ENCODE measurements at places on chromosomes 1 and 21.

DNA sequence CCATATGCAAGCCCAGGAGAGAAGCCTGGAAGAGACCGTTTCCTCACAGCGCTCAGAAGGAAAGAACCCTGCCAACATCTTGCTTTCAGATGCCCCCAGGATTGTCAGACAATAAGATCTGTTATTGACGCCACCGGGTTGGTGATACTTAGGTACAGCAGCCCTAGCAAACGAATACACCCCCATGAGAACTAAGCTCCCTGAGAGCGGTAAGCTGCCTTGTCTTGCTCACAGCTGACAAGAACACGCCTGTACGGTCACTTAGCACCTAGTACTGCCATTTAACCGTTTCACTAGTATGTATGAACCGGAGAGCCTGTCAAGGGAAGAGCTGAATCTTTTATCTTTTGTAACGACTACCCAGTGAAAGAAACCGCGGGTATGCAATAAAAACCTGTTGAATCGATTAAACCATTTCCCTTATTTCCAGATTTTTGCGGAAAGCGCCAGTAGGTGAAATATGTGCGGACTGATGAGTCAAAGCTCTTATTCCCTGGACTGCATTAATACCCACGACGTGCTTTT is 619 bp upstream of the ZBTB8B start:
- peak; percentile 16 for DNase-seq

DNA sequence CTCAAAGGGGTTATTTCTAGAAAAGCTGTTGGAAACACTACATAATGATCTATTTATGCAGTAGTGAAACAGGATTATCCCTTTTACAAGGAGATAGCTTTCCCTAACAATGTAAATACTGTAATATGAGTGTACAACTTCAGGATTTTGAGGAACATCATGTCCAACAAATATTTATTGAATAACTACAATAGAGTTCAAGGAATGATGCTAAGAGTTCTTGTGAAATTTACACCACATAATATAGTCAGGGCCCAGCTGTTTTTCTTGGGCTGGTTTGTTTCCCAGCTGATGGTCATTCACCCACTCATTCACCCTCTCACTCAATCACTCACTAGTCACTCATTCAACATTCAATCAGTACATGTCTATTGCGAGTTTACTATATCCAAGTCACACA is 12.3 kb upstream of the LYPLAL1 start:
- no peak for DNase-seq

DNA sequence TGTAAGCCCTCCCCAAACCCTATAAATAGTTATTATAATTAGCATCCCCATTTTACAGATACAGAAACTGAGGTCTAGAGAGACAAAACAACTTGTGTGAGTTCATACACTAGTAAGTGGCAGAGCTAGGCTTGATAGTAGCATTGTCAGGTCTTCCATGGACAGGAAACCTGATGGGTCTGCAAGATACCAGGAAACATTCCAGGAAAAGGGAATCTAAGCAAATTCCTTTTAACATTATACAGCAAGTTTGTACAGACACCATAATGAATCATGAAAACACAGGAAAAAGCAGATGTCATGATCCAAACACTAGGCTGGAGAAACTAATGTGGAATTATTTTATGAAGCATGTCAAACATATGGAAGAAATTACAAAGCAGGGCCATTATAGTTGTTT is 89.1 kb upstream of the KCNK2 start:
- DNase-seq = no peak

DNA sequence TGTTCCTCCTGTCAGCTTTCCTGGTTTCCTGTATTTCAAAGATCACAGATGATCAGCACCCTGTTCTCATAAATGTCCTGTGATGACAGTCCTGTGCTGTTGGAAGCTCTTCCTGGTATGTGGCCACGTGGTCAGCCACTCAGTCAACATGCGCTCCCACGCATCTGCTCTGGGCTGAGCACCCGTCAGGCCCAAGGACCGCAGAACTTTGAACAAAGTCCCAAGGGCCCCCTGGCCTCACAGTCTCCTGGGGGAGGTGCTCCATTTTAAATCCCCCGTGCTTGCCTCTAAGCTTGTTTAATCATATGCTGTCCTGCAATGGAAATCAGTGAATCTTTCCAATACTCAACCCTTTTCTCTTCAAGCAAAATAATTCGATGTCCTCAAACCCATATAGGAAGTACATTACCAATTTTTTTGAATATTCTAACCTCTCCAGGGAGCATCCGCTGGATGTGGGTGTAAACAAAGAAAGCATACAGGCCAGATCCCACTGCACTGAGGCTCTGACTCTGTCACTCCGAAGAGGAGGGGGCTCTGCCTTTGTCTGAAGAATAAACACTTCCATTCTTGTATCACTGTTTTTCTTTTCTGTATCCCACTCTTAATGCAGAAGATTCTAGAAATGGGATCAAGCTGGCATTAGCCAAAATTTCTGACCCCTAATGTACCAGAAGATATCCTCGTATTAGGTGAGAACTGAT is 250.3 kb downstream of the SDCCAG8 start:
- no peak for DNase-seq

DNA sequence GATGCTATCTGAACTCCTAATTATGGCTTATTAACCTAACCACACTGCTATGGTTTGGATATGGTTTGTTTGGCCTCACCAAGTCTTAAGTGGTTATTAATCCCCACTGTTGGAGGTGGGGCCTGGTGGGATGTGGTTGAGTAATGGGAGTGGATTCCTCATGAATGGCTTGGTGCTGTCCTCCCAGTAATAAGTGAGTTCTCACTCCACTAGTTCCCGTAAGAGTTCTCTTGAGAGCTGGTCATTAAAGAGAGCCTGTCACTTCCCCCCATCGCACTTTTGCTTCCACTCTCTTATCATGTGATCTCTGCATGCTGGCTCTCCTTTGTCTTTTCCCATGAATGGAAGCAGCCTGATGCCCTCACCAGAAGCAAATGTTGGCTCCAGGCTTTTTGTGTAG is 328.8 kb downstream of the PLA2G4A start:
- DNase-seq = no peak

GRCh38 chr21:36796070-36796469 is 97.2 kb downstream of the SIM2 start:
- DNase-seq = no peak

DNA sequence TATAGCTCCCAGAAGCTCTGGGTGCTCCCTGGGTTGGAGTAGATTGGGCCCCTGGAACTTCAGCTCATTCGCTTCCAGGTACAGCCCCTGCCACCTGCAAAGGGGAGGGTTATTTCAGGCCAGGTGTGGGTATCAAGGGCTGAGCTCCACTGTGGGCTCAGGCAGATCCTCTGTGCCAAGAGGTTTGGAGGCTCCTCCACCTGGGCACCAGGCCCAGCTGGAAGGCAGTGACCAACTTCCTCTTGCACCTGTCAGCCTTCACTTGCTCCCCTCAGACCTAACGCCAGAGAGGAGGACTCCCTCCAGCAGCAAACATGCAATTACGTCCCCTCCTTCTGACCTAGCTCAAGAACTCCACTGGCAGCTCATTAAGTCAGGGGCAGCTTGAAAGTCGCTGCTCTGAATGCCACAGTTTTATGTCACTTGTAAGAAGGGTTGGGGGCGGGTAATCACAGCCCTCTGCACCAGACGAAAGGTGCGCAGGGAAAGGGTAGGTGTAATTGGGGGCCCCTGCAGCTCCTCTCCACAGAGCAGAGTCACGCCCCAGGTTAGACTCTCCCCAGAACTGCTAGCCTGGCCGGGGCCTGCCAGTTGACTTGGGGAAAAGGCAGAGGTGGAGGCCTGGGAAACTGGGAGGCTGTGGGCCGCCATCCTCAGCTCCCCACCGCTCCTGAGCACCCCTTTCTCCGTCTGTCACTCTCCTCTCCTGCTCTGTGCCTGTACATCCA is 125.0 kb upstream of the TMPRSS2 start:
- DNase-seq = no peak

DNA sequence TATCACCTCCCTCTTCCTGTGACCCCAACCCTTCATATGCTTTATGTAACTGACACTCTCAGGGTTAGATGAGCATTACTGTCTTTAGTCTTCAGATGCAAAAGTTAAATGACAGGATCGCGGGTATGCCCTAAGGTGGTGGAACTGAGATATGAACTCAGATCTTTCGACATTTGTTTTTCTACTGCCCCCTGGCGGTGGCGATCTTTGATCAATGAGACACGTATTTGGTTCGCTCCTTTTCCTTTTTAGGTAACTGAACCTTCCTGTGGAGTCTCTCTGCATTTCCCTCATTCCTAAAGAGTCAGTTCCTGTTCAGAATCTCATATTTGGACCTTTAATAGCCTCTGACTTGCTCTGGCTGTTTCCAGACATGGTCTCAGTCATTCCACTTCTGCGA is 47.8 kb upstream of the ZP4 start:
- DNase-seq = no peak

DNA sequence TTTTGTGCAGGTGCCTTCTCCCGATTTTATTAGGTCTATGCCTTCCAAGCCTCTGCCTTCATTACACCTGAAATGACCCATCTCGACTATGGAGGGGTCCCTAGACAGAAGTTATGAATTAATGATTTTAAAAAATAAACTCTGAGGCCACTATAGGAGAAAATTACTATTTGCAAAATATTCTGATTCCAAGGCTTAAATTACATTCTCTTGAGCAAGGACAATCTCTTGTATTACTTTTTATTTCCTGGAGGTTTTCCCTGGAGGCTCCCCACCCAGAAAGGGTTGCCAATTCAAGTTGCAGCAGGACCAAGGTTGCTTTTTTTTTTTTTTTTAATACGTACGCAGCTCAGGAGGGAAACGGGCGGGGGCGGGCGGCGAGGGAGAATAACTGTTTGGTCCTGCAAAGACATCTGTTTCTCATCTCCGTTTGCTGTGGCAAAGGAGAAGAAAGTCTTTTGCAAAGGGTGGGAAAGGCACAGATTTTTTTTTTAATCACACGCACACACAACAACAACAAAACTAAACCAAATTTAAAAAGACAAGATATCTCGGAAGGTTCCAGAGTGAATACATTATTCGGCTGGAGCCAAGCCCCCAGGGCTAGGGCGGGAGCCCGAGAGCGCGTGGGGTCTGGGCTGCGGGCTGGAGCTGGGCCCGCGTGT is 618 bp upstream of the SERTAD4 start:
- no peak for DNase-seq

GRCh38 chr1:29482064-29482463 is 245.7 kb downstream of the PTPRU start:
- no peak for DNase-seq

DNA sequence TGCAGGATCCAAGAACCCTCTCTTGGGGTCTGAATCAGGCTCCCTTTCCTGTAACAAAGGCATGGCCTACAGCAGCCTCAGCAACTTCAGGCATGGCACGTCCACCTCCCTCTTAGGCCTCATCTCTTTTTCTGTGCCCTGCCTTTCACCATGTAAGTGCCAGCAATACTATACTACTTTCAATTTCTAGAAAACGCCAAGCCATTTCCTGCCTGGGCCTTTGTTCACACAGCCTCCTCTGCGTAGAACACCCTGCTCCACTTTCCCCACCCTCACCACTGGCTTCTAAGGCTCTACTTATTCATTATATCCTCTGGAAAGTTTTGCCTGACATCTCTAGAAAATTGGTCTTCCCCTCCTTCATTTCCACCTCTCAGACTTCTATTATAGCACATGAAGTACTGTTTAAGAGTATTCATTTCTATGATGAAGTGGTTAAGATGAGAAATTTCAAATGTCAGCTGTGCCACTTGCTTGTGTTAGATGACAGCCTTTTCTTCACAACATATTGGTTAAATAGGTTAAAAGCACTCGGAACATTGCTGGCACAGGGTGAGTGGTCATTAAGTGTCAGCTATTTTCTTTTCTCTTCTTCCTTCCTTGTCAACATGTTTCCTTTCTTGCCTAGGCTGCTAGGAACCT is 41.6 kb upstream of the VWA5B1 start:
- DNase-seq = peak; percentile 44

- DNase-seq = no peak
Measured at GRCh38 chr1:91725989-91726721, 159.8 kb downstream of the TGFBR3 start.

GRCh38 chr21:36354918-36355680 is 30.1 kb upstream of the CHAF1B start:
- no peak for DNase-seq

DNA sequence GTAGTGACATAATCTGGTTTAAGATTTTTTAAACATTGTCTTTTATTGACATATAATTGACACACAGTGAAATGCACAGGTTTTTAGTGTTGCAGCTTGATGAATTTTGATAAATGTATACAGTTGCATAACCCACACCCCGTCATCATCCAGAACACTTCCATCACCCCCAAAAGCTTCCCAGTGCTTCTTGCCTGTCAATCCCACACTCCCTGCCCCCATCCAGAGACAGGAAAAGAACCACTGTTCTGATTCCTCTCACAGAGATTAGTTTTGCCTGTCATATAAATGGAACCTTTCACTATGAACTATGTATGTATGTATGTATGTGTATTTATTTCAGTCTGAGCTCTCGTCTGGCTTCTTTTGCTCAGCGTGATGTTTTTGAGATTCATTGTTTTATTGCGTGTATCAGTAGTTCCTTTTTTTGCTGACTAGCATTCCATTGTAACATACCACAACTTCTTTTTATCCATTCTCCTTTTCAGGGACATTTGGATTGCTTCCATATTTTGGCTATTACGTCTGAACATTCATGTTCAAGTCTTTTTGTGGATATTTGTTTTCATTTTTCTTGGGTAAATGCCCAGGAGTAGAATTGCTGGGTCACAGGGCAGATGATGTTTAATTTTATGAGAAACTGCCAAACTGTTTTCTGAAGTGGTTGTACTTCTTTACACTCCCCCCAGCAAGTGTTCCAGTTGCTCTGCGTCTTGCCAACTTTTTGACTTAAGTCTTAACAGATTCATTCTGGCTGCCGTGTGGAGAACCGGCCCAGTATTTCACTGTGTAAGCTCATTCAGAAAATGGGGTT is 8.7 kb downstream of the UBIAD1 start:
- DNase-seq = no peak

GRCh38 chr1:246583056-246583440 is 16.8 kb downstream of the CNST start:
- no peak for DNase-seq

DNA sequence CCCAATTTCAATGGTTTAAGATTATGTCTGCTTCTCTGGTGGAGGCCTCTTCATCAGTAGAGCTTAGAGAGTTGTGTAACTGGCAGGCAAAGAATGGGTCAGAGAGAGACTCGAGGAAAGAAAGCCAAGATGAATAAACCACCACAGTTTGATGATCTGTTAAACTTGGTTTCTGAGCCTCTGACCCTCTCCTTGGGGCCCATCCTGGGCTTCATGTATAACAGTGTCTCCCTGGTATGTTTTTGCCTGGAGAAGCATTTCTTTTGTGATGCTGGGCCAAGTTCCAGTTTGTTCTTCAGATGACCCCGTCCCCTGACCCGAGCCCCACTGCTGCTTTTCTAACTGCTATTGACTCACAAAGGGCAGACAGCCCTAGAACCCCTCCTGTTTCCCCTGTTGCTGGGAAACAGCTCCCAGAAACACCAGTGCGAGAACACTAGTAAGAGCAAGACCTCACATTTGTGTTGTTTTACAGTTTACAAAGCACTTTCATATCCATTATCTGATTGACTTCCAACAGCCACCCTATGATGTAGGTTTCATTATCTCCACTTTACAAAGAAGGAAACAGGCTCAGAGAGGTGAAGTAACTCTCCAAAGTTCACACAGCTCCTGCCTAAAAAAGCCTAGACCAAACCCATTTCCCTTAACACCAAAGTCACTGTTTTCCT is 9.0 kb downstream of the CD2 start:
- DNase-seq = peak; percentile 83

Measured in activated T-cell treated with anti-CD3 and anti-CD28 coated beads, Interleukin-2, amount 50 U/mL, for 48 hours (primary cell).